ENCODE measurements at places on chromosomes 13 and 19.

- no peak for DNase-seq
Observed at GRCh38 chr19:17599780-17600179, 44.3 kb downstream of the COLGALT1 start.

DNA sequence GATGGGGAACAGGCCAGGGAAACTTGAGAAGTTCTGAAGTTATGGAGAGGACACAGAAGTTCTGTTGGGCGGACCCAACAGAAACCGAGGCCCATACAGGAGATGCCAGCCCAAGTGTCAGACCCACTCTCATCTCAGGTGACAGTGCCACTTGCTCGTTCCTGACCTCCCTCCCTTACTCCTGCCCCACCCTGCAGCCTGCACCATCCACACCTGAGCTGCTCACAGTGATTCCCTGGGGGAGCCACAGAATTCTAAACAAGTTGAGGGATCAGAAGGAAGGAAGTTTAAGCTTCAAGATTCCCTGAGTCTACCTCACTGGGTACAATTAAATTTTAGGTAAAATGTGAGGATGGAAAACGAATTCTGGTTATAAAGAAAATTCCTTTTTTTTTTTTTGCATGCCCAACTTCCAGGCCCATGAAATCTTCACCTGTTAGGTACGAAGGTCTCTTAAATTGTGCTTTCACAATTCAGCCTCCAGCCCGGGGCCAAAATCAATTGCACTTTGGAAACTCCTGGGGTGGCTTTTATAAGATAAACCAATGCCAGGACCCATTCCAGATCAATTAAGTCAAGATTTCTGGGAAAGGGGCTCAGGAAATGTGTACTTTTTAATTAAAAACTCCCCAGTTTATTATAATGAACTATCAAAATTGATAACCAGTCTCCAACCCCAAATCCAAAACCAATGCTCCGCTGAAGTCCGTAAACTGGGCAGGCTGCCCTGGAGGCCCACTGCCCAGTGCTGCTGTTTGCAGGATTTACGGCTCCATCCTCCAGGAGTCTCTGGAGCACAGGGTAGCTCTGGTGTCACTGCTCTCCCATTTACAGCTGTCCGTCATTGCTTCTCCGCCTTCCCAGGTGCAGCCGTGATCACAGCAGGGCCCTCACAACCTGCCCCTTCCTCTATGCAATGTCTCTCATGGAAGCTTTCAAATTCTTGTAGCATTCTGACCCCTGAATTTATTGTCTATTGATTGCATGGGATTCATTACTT lies 643.5 kb downstream of the UQCRFS1 start:
- no peak for DNase-seq

DNA sequence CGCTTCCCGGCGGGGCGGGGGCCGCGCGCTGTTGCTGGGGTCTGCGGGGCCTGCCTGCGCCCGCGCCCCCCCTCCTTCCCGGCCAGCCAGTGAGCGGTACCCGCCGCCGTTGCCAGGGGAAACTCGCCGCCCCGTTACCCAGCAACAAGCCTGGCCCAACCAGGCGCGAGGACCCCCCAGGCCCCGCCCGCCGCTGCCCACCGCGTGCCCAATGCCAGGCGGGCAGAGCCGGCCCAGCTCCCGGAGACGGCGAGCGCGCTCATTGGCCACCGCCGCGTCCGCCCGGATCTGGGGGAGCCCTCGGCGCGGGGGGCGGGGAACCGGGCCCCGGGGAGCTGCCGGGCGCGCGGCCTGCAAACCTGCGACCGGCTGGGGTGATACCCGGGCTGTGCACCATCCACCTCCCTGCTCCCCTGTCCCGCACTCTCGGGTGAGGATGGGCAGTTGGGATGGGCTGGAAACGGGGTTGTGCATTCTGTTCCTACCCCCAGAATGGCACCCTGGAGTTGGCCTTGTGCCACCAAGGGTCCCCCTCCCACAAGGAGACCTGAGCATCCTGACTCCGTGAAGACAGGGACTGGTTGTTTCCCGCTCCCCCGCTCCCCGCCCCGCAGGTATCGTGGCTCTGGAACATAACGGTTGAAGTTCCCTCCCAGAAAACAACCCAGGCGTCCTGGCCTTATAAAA lies 8.8 kb upstream of the BBC3 start:
- no peak for DNase-seq

DNA sequence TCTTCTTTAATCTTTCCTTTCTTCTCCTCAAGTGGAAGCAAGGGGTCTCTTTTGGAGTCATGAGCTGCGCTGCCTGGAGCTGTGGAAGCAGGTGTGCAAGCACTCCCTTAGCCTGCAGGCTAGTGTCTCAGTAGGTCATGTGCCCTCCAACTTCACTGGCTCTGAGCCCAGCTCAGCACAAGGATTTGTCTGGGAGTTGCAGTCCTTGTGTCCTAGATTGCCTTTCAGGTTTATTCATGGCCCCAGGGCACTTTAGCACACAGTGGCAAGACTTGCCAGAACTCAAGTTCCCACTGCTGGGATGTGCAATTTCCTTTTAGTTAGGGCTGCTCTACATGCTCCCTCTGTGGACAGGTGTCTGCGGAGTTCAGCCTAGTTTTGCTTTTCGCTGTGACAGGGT lies 211.7 kb downstream of the LIG4 start:
- no peak for DNase-seq

DNA sequence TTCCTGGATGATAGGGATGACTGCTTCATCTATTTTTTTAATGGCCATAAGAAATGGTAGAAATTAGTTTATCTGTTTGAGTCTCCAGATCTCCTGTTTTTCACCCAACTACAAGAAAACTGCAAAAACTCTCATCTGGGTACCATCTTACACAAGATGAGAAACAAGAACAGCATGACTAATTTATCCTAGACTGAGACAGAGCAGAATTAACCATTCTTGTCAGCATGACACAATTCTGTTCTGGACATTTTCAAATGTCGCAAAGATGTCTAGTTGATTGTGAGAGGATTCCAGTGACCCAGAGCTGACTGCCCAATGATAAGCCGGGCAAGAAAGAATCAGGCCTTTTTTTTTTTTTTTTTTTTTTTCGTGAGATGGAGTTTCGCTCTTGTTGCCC lies 12.8 kb downstream of the ZNF43 start:
- DNase-seq = no peak

GRCh38 chr13:109401307-109401706 lies 385.1 kb downstream of the IRS2 start:
- DNase-seq = no peak

GRCh38 chr19:50837300-50837699 lies 3.9 kb upstream of the KLK15 start:
- no peak for DNase-seq

DNA sequence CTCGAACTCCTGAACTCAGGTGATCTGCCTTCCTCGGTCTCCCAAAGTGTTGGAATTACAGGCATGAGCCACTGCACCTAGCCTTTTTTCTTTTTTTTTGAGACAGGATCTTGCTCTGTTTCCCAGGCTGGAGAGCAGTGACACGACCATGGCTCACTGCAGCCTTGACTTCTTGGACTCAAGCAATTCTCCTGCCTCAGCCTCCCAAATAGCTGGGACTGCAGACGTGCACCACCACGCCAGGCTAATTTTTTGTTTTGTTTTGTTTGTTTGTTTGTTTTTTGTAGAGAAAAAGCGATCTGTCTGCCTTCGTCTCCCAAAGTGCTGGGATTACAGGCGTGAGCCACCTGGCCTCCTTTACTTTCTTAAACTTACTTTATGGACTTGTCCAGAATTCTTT lies 6.5 kb upstream of the SIN3B start:
- no peak for DNase-seq

DNA sequence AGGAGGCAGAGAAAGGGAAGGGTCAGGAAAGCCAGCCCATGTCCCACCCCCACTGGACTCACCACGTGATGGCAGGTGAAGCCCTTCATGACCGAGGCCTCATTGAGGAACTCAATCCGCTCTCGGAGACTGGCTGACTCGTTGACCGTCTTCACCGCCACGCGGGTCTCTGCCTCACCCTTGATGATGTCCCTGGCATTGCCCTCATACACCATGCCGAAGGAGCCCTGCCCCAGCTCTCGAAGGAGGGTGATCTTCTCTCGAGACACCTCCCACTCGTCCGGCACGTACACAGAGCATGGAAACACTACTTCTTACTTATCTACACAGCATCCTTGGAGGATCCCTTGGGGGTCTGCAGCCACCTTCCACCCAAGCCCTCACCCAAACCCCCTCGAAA lies 55.7 kb downstream of the ZNF557 start:
- DNase-seq = no peak

DNA sequence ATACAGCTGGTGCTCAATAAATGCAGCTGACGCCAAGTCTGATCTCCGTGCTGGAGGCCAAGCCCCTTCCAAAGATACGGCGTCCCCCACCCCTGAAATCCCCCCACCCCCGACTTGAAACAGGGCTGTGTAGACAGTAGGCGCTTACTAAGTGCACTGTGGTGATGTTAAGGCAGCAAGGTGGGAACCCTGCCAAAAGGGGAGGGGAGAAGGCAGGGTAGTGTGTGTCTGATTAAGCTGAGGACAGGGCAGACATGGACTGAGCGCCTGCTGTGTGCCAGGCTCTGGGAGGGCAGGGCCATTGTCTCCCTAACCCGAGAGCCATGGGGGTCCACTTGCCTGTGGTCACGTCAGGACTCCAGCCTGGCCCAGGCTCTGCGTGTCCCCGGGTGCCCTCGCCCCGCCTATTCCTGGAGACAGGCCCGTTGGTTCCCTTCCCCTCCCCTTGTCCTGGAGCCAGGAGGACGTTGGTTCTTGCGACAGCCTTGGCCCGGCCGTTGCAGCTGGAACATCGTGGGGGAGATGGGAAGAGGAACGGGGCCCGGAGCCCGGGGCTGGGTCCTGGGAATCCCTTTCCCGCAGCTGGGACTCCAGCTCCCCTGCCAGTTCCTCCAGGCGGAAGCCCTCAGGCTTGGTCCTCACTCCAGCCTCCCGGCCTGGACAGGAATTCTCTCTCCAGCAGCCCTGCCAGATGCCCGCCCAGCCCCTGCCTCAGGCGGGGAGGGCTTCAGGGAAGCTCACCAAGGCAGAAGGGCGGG lies 1.7 kb upstream of the ELANE start:
- peak; percentile 67 for DNase-seq

GRCh38 chr19:1086613-1087012 lies 8.6 kb downstream of the POLR2E start:
- no peak for DNase-seq

DNA sequence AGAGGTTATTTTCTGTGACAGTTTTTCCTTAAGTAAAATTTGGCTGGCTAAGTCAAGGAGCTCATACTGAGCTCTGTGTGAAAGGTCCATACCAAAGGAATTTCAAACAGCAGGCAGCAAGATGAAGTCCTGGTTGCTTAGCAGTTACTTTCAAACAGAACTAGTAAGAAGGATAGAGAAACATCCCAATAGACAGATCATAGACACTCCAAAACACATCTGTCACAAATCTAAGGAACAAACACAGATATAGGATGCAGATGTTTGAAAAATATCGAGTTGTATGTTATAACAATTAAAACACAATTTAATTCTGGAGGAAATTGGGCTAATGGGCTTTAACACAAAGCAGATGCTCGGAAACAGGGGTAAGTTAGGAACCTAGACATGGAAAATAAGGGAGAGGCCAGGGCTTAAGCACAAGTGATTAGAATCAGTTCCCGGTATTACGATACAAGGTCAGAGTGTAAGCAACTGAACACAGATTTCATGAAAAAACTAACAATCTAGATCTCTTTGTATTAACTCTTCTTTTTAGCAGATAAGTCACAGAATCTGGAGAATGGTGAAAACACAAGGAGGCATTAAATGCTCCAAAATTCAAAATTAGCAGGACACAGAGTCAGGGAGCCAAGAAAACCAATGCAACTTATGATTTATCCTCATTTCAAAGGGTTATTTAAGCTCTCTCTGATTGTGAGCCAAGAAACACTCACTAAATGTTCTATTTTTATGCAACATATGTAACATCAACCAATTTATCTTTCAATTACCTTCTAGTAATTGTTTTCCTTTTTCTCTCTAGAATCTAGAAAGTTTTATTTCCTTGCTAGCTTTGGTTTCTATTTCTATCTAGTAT lies 1992.9 kb upstream of the PCDH20 start:
- DNase-seq = no peak

- DNase-seq = no peak
Observed at GRCh38 chr13:40464337-40465014, 202.0 kb downstream of the FOXO1 start.

GRCh38 chr19:5055457-5055776 lies 86.5 kb downstream of the KDM4B start:
- no peak for DNase-seq

- DNase-seq = peak; percentile 39
Observed at GRCh38 chr19:47231215-47232054, 436 bp upstream of the BBC3 start.

GRCh38 chr19:33507021-33507956 lies 14.3 kb downstream of the PEPD start:
- no peak for DNase-seq

DNA sequence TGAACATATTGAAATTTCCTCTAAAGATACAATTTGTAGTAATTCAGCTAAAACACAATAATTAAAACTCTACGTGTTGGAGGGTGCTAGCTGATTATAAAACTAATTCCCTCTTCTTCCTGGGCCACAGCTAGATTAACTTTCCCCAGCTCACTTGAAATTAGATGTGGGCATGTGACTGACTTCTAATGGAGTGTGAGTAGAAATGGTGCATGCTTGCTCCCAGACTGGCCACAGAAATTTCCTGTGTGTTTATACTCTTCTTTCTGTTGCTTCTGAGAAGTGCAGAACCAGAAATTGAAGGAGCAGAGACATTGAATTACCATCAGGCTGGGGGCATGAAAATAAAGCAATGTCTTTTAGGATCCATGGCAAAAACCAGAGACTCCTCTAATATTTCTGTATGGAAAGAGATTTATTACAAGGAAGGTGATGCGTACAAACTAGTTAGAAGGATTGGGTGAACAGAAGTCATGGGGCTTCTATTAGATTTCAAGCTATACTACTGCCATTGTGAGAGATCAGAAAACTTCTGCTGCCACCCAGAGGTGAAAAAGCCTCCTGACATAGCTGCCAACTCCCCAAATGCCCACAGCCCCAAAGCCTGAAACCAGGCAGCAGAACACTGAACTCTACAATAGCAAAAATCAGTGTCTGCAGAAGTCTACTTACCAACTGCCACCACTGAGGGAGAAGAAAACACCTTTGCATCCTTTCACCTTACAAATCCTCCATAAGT lies 379.2 kb upstream of the MIR17HG start:
- peak; percentile 33 for DNase-seq

GRCh38 chr19:38277969-38278680 lies 13.8 kb downstream of the SPINT2 start:
- no peak for DNase-seq

DNA sequence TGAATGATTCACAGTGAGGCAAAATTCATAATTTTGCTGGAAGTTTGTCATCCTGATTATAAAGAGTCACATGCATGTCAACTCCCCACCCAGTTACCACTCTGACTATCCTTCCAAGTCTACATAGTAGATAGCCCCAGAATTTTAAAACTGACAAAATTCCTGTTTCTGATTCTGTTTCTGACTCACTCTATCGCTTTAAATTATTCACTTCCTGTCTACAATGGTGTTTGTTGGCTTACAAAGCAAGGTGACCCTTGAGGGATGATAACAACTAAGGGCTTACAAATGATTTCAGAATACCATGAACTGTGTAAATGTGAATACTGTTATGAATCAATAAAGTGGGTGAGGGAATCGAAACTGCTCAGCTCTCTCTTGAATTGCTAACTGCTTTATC lies 98.7 kb upstream of the KL start:
- DNase-seq = no peak

Measured in Kasumi-1 (cell line).